ENCODE measurements at places on chromosomes 6 and 20.

- DNase-seq, result no peak
Observed at GRCh38 chr6:118706702-118707101, 55.3 kb upstream of the CEP85L start.

- peak; percentile 31 for DNase-seq
Observed at GRCh38 chr20:10316582-10316981, 98.0 kb downstream of the SNAP25 start.

GRCh38 chr6:150145830-150146229 lies 3.0 kb downstream of the PPP1R14C start:
- DNase-seq, result no peak

- no peak for DNase-seq
Observed at GRCh38 chr6:157561929-157562810, 181.2 kb downstream of the ZDHHC14 start.

- no peak for DNase-seq
Observed at GRCh38 chr6:155292711-155293110, 21.6 kb downstream of the TFB1M start.

DNA sequence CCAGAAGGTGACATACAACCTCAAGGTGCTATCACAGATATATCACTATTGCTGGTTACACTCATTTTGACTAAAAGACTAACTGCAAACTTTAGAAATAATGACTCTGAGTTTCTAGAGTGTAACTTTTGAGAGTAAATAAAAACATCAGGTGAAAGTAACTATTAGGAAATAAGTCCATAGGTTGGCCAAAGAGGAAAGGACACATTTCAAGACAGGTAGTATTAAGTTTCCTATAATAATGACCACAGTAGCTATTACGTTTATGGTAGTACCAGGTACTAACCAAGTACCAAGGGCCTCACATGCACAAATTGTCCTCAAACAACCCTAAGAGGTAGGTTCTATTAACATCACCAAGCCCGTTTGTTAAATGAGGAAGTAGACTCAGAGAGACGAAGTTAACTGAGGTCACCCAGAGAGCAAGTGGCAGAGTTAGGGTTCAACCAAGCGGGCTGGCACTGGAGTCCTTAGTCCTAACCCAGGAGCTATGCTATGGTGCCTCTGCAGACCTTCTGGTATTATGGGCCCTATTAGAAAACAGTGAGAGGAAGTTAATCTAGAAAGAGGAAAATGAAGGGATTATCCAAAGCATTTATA lies 36.8 kb downstream of the HEBP2 start:
- DNase-seq, result no peak

DNA sequence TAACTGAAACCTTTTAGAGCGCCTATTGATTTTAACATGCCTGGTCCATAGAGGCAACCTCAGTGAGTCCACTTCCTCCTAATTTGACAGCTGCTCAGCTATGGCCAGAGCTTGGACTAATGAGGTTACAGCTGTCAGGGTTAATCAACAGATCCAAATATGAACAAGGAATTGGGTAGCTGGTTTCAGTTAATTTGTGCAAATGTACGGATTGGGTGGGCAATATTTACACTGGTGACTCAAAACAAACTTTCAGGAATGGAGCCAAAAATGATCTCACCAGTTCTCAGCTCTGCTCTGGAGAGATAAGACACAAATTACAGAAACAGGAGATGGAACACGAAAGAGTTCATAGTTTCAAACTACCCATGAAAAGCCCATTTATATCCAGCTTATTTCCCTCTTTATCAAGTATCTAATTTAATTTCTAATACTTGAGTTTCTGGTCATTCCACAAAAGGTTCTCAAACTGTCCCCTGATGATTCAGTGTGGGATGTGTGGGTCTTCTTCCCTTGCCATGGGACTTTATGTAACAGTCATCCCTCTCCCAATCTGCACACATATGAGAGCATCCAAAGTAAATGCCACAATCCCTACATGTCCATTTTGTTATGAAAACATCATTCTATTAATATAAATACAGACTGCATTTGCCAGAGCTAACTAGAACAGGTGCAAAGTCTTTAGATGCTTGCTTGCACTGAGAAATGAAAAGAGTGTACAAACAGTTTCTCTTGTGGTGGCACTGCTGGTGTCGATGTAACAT lies 149.9 kb downstream of the RPS12 start:
- DNase-seq, result no peak

GRCh38 chr20:910870-911770 lies 5.0 kb downstream of the ANGPT4 start:
- no peak for DNase-seq

- peak; percentile 44 for DNase-seq
Observed at GRCh38 chr6:50716899-50717509, 3.7 kb downstream of the TFAP2D start.

DNA sequence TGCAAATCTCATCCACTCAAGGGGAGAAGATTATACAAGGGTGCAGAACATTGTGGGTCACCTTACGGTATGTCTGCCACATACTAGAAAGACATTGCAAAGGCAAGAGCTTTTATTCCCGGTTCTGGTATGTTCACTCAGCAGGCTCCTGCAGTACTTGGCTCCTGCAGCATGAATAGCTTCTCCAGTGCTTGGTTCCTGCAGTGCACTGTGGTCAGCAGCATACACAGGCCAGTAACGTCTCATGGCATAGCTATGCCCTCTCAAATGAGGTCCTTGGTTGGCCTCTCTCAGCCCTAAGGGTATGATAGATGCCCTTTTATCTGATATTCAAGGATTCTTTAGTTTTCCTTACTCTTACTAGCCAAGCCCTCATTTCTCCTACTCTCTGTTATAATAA lies 12.6 kb downstream of the TCP11 start:
- DNase-seq, result no peak

DNA sequence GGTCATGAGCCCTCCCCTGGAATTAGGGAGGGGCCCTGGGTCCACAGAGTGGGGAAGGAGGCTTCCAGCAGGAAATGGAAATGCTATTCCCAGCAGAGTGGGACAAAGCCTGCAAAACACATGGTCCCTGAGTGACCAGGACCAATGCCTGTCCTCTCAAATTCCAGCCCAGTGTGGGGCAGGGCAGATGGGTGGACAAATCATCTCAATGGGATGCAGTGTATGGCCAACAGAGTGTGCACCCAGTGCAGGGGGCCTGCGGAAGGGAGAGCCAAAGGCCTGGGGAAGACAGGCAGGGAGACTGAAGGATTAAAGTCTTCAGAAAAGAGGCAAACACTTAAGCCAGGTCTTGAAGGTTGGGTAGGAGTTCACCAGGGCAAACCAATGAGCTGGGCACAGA lies 28.7 kb upstream of the PHACTR3 start:
- no peak for DNase-seq

DNA sequence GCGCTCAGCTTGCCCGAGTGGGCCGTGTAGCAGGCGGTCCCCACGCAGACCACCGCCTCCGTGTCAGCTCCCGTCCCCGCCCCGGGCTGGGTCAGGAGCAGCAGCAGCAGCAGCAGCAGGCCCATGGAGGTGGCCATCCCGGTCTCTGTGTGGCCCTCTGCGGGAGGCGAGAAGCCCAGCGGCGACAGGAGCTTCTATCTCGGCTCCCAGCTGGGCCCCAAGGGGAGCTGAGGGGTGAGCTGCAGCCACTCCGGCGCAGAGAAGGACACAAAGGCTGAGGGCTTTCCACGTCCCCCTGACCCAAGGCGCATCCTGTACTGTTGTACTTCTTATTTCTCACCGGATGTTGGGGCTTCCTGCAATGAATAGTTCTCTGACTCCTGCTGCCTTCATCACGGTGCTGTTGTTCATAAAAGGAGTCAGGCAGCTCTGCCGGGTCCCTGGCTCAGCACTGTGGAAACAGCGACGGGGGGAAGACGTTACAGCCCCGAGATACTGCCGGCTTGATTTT lies at the start of gene CD93:
CD93 (minus strand) TSS at position 269 of the 511 bp plus-strand sequence; CDS start at position 137, 132 bp downstream.
- no peak for DNase-seq

GRCh38 chr20:63258781-63259180 lies 4.5 kb upstream of the NKAIN4 start:
- DNase-seq, result no peak

DNA sequence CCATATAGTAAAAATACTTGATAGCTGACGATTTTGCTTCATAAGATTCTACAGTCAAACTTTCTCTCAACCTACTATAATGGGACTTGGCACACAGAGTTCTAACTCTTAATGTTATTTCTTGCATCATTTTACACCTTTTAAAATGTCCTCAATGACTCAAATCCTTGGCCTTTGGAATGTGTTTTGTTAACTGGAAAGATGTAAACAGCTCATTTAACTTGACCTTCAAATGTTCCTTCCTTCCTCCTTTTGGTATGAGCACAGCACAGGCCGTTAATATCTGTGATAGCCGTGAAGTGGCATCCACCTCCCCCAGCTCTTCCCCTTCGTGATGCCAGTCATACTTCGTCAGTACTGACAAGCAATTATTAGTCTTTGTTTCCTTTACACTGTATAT lies 972.0 kb upstream of the CITED2 start:
- DNase-seq, result no peak

- no peak for DNase-seq
Observed at GRCh38 chr6:108438918-108439317, 121.8 kb upstream of the FOXO3 start.

GRCh38 chr6:108914235-108915022 lies 66.2 kb downstream of the ARMC2 start:
- DNase-seq, result peak; percentile 74

- DNase-seq, result no peak
Observed at GRCh38 chr20:48933017-48933766, 11.7 kb downstream of the ARFGEF2 start.

DNA sequence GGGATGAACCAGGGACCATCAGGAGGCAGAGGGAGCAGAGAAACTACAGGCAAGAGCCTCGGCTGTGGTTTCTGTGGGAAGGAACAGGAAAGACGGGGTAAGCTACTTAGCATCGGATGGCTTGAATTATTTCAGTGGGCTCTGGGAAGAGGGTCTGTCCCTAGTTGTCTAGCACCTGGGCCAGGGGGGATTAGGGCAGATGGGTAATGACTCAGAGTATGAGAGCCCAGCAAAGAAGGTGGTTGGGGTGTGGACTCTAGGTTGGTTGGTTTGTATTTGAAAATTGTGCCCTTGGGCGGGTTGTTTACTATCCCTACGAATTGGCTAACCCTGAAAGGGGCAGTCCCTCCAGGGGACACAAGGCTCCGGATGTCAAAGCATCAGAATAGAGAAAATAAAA lies 148.5 kb upstream of the TAB2 start:
- no peak for DNase-seq

DNA sequence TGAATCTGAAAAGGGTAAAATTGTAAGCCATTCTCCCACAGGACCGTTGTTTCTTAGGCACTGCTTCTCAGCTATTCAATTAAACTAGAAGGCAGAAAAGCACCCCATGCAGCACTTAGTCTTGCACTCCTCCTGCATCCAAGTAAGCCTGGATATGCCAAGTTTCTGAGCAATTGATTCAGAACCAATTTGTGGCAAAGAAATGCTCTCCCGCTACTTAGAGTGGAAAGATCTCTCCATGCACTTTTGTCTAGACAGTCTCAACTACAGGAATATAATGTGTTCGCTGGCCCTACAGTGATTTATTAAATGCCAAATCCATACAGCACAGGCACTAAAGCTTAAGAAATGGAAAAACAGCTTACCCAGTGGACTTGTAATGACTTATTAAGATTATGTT lies 338.5 kb downstream of the HACE1 start:
- no peak for DNase-seq

GRCh38 chr6:63636518-63637021 lies 968 bp downstream of the PHF3 start:
- DNase-seq, result peak; percentile 69

DNA sequence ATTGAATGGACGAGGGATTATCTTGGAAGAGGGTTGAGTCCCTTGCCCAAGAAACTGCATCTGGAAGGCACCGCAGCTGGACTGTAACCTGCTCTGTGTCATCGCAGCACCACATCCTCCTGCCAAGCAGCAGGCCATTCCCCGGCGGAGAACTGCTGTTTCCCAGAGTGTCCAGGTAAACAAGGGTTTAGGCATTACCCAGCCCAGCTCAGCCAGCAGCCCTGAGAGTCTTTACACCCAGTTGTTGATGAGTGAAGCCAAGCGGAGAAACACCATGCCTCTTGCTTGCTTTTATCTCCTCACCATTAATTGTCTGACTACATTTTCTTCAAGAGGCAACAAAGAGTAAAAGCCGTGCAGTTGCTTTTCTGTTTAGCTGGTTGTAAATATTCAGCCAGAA lies 104.1 kb downstream of the CDH4 start:
- no peak for DNase-seq

DNA sequence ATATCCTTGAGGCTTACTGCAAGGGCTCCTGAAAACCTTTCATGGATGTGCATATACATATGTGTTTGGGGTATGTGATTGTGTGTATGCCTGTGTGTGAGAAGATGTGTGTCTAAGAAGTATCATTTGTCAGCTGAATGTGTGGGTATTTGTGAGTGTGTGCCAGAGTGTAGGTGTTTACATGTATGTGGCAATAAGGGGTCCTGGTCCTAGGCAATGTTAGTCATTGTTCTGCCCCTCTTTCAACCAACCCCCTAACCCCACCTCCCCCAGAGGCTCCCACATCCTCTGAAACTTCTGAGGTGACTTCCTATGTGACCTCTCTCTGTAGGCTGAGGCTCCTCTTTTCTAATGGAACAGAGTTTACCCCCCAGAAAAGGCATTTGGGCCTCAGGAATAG lies 186.4 kb downstream of the LRFN2 start:
- no peak for DNase-seq

DNA sequence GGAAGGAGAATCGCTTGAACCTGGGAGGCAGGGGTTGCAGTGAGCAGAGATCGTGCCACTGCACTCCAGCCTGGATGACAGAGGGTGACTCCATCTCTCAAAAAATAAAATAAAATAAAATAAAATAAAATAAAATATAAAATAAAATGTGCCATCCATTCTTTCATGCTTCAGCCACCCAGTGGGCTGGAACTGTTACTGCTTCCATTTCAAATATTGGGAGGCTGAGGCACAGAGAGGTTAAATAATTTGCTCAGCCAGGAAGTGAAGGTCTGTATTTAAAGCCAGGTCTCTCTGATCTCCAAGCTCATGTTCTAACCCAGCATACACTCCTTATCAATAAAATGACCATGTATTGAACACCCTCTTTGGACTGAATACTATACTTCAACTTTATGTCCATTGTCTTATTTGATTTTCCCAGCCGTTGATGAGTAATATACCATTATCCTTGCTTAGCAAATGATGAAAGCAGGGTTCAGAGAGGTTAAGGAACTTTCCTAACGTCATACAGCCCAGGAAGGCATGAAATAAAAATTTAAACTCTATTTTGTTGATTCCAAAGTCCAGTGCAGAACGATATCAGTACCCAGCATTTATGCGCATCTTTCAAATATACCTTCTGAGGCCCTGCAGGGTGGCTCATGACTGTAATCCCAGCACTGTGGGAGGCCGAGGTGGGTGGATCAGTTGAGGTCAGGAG lies 25.8 kb upstream of the SLC9A8 start:
- DNase-seq, result no peak

- no peak for DNase-seq
Observed at GRCh38 chr20:50246367-50247195, 56.0 kb downstream of the CEBPB start.

DNA sequence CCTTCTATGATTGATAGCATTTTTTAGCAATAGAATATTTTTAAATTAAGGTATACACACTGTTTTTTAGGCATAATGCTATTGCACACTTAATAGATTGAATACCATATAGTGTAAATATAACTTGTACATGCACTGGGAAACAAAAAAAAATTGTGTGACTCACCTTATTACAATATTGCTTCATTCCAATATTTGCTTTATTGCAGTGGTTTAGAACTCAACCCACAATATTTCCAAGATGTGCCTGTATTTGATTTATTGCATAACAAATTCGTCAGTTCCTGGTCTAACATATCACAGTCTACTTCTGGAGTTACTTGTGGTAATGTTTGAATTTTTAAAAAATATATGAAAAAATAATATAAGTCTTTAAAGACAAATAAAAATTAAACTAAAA lies 41.9 kb upstream of the DEFB112 start:
- DNase-seq, result no peak

- no peak for DNase-seq
Observed at GRCh38 chr20:37451616-37452015, 69.4 kb upstream of the NNAT start.
